Stimulated activated CD4-positive, alpha-beta T cell treated with anti-CD3 and anti-CD28 coated beads, Interleukin-1b, Interleukin-23, amount 100 ng/mL, for 1 hour (primary cell): ENCODE measurements at places on chromosomes 2 and 18.

DNA sequence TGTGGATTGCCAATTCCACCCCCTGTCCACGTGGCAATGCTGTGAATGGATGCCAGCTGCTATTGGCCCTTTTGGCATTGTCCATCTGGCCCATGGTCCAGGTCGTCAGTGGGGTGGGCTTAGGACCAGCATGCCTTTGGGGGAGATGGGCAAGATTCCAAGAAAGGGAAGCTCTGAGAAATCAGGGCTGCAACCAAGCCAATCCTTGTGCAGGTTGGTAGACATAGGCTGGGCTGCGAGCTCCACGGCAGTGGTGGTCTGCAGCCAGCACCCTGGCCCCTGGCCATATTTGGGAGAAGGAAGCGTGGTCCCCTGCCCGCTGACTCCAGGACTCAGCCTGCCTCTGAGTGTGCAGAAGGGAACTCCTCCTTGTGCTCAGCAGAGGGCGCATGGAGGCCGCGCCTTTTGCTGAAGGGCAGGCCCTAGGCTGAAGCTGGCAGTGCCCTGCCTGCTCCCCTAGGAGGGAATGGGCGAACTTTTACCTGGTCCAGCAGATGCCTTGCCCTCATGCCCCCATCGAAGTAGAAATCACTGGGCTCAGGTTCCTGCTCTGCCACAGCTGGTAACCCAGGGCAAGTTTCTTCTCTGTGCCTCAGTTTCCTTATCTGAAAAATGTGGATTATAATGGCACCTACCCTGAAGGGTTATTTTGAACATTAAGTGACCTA lies 5.4 kb downstream of the SPR start:
- DNase-seq, result no peak

DNA sequence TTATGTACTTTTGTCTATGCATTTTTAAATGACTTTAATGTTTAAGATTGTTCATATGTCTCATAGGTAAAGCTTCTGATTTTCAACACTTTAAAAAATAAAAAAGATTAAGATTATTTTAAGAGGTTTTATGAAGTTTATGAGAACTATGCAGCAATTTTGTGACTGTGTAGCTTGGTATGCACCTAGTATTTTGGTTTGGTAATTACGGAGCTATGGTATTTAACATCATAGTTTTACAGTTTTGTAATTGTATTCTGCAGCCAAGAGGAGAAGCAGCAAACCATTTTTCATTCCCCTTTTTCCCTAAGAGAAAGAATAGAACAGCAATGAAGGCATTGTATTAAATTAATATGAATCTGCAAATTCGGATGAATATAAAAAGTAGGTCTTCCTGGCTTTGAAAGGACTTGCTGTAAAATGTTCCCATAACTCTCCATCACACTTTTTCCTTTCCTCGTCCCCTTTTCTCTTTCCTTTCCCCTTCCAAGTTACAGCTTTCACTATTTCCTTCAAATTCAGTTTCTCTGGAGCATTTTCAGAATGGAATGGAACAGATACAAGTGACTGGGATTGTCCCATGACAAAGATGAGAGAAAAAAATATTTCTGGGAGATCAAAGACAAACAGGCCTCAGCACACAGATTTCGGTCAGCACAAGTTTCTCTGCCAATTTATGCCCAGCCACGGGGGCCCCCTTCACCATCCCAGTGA lies 26.1 kb upstream of the PIEZO2 start:
- no peak for DNase-seq

DNA sequence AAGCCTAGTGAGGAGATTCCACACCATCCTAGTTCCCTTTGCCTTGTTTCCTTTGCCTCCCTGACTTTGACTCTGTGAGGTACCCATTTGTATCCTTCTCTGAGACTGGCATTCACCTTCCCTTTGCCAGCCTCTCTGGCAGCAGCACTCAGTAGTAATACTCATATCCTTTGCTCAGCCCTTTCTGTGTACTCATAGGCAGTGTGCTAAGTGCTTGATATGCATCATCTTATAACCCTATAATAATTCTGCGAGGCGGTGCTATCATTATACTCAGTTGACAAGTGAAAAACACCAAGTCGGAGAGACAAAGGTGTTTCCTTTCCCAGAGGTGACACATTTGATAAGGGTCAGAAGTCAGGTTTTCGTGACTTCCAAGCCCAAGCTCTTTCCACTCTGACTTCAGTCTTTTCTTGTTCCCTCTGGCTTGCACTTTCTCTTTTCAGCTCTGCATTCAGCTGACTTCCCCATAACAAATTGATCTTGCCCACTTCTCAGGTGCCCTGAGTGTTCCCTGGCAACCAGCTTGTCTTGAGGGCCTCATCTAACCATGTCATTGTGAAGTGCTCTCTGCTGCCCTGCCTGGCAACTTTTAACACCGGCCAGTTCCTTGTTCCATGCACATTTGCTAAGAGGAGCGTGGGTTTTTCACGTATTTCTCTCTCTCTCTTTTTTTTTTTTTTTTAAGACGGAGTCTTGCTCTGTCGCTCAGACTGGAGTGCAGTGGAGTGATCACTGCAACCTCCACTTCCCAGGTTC lies 94.5 kb upstream of the UPP2 start:
- no peak for DNase-seq

GRCh38 chr2:240614391-240614790 lies 10.9 kb upstream of the GPR35 start:
- DNase-seq, result no peak

DNA sequence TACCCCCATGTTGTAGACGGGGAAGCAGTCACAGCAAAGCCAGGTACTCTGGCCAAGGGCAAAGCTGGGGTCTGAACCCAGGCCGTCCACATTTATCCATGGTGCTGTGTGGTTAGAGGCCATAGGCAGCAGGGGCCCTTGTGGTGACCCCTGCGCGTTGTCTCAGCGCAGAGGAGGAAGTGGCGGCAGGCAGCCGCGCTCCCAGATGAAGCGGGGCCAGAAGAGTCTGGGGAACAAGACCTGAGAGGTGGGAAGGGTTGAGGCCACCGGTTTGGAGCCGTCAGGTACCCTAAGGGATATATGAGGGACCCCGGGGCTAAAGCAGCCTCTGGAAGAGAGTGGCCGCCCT lies 770 bp downstream of the ZNF396 start:
- DNase-seq, result no peak

DNA sequence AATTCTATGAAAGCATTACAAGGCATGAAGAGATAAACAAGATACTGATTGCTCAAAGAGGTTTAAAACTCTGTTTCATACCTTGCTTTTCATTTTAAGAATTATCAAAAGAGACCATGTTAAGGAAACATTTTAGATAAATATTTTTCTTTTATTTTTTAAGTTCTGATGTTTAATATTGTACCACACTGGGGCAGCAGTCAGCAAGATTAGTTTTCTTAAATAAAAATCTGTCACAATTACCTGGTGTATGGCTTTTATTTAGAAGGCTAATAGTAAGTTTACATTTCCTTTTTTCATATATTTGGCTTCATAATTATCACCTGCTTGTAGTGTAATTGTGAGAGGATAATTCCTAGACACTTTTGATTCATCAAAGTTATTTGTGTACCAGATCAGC lies 46.4 kb downstream of the ZNF804A start:
- no peak for DNase-seq

GRCh38 chr2:134191835-134192234 lies 62.0 kb upstream of the MGAT5 start:
- no peak for DNase-seq

DNA sequence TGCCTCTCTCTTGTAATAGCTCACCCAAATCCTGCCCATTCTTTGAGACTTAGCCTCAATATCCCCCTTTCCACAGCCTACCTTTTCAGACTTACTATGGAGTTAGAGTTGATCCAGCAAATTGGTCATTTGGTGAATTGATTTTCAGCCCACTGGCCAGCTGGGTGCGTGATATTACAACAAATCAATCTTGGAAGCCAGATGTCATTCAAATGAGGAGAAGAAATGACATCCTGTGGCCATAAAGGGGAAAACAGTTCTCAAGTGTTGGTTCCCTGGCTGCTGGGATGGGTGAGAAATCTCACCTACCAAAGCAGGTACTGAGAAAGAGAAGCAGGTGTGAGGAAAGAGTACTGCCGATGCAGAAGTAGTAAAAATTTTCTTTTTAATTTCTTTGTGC lies 36.7 kb upstream of the FOXI3 start:
- no peak for DNase-seq

GRCh38 chr2:47321411-47322031 lies 81.4 kb upstream of the MSH2 start:
- DNase-seq, result no peak

DNA sequence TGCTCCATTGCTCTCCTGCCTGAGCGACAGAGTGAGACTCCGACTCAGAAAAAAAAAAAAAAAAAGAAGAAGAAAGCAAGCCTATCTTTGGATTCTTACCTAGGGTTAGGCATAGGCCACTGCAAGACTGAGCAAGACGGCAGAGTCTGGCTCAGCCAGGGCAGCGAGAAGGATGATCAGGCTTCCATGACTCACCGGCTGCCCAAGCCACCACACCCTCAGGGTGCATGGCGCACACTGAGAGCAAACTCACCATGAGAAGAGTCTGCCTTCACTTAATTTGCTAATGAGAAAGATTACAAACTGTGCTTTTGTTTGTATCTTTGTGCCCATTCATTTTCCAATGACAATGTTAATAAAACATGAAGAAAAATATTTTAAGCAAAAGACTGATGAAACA lies 8.2 kb downstream of the FAM110C start:
- no peak for DNase-seq

- DNase-seq, result no peak
Measured at GRCh38 chr2:176852667-176853066, 359.9 kb upstream of the HNRNPA3 start.

DNA sequence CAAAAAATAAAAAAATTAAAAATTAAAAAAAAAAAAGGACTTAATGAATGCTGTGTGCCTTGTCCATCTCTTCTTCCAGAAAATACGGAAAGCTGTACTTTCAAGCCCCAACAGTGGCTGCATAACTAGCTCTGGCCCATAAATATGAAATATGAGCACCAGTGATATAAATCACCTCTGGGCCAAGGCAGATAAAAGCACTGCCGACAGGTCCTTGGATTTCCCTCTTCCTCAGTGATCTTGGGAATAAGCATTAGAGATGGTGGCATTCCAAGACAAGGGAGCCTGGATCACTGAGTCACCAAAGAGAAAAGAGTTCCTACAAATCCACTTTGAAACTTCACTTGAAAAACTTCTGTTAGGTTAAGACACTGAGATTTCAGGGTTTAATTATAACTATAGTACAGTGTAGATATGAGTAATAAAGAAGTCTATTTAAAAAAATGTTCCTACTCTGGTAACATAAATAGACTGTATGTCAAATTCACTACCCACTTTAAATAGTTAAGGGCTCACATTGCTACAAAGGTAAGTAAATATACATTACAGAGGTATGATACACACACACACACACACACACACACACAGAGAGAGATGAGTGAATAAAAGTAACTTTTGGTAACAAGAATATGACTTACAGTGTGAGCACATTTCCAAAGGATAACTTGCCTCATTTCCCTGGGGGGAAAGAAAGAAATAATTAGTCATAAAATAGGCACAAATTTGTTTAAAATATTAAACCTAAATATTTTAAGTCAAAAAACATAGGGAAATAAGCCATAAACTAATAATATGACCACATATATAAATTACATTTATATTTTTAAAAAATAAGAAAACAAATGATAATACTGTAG lies 35.6 kb downstream of the PPP3R1 start:
- DNase-seq, result no peak

DNA sequence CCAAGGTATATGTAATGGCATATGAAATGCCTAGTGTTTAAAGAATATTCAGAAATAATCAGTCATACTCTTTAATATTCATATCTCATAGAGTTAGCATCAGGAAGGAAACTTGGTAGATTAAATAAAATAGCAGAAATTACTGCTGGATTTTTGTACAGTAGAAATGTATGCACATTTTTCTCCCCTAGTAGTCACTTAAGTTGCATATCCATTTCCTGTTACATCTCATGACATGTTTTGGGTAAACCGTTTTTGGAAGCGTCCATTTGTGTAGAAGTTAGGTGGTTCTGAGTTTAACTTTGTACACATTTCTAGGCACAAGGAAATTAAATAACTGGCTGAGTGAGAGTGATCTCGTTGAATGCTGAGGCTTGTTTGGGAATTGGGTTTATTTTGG lies 21.9 kb downstream of the NEDD4L start:
- no peak for DNase-seq

DNA sequence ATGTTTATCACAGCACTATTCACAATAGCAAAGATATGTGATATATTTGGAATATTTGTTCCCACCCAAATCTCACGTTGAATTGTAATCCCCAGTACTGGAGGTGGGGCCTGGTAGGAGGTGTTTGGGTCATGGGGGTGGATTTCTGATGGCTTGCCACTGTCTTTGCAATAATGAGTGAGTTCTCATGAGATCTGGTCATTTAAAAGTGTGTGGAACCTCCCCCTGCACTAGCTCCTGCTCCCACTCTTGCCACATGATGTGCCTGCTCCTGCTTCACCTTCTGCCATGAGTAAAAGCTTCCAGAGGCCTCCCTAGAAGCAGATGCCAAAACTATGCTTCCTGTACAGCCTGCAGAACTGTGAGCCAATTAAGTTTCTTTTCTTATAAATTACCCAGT lies 72.2 kb upstream of the DYNC1I2 start:
- no peak for DNase-seq

- DNase-seq, result no peak
Measured at GRCh38 chr2:205540036-205540435, 142.3 kb upstream of the NRP2 start.

- peak; percentile 34 for DNase-seq
Measured at GRCh38 chr2:64522843-64523428, 1.2 kb upstream of the AFTPH start.

DNA sequence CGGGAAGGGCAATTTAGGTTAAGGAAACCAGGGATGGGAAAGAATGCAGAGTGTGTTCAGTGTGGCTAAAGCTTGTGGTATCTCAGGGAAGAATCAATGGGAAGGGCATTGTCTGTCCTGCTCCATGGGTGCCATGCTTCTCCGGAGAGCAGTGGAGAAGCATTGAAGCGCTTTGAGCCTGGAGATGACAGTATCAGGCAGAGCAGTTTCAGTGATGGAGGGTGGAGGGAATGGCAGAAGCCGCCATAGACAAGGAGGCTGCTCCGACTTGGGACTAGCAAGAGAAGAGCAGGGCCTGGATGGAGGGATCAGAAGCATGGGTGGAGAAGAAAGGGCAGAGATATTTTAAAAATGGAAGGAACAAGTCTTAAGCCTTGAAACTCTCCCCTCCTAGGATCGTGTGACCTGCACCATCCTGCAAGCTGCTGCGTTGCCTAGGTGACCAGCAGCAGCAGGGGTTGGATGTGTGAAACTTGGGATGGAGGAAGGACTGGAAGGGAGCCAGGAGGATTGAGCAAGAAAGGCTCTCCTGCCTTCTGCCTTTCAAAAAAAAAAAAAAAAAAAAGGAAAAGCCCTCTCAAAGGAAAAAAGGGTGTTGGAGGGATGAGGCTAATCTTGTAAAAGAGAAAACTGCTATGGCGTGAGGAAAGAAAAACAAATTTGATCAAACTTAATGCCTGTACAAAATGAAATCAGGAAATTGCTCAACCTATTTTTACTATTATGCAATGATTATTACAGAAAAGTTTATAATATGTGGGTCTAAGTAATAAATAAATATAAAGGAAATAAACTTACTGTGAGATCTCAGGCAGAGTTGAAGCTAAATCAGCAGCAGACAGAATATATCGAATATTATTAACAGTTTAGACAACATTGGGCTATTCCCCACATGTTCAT lies 493.8 kb upstream of the NRP2 start:
- no peak for DNase-seq

- DNase-seq, result no peak
Measured at GRCh38 chr2:85062565-85062964, 70.6 kb upstream of the TCF7L1 start.
